ENCODE measurements at places on chromosomes 1 and 21.

DNA sequence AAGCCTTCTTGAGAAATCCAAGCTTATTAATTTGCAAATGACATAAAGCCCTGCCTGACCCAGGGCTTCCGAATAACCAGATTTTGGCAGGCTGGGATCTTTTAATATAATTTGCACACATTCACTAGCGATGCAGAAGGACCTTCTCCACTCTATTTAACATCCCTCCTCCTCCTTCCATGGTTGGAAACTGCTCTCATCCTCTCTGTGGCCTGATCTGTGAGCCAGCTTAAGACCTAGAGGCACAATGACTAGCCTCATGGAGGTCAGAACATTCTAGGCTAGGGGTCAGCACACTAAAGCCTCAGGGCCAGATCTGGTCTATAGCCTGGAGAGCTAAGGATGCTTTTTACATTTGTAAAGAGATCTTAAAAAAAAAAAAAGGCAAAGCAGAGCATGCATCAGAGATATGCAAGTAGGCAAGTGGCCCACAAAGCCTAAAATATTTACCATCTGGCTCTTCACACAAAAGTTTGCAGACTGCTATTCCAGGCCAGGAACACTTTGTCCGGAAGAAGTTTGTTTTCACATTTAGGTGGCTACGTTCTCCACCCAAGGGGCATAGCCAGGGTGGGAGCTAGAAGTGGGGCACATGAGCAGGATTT is 138.2 kb upstream of the HMGB4 start:
- DNase-seq, result no peak

- peak; percentile 79 for DNase-seq
Measured at GRCh38 chr1:92291372-92291999, 7.3 kb downstream of the GLMN start.

- no peak for DNase-seq
Measured at GRCh38 chr1:15180945-15181523, 27.5 kb downstream of the TMEM51 start.

DNA sequence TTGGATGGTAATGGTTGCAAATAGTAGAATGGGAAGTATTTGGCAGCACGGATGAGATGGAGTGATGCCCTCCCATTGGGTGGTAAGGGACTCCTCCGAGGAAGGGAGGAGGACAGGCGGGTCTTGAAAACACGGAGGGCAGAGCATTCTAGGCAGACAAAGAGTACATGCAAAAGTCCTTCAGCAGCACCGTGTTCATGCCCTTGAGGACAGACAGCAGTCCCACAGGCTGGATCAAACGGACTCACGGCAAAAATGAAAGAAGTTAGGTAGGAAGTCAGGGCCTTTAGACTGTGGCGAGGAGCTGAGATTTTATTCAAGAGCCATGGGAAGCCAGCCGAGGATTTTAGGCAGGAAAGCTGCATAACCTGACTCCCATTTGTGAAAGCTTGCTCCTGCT is 253.9 kb downstream of the RHOU start:
- DNase-seq, result no peak

GRCh38 chr1:233909195-233909594 is 4.7 kb downstream of the SLC35F3 start:
- DNase-seq, result no peak

DNA sequence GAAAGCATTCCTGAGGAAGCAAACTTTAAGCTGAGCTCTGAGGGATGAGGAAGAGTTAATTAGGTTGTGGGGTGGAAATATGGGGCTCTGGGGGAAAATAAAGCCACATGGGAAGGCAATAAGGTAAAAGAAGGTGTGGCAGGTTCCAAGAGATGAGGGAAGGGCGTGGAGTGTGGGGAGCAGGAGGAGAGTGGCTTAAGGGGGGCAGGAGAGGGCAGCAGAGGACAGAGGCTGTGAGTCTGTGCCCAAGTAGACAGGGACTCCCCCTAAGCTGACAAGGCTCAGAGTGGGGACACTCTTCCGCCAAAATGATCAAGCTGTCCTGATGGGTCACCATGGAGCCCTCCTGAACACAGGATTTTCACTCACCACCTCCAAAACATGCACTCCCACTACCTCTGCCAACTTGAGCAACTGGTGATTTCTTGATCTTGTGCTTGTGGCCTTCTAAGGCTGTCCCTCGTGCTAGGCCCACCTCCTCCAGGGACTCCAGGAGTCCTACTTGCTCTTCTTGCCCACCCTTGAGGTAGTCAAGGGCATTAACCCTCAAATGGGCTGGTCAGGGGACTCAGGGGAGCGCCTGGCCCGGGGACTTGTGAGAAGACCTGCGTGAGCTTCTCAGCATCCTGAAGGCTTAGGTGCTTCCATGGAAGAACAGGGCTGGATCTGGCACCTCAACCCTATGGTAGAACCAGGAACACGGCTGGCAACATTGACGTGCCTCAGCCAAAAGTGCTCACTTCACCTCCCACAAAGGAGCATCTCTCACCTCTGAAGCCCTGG is 23.4 kb downstream of the DMAP1 start:
- no peak for DNase-seq

DNA sequence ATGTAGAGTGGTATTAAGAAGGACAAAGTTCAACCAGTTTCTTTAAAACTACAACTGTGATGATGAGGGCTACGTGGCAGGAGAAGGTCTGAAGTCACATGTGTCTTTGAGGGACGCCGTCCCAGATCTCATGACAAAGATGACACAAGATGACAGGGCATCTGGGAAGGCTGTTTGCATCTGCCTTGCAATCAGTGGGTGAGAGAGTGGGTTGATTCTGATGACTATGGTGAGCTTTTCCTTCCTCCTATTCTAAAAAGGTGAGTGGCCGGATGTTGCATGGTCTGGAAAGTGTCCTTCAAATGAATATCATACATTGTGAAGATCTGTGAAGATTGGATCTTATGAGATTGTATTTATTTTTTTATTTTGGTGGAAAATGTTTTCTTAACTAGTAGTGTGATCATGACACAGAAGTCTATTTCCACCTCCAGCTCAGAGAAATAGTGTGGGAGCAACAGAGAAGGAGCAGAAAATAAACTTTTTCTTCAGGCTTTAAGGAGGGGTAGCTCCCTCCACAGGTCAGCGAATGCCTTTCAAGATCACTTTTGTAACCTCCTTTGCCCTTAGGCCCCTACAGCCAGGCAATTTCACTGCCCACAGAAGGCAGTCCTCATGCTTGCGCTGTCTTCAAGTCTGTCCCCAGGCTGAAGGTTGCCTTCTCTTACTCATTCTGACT is 76.0 kb upstream of the ATF3 start:
- no peak for DNase-seq

DNA sequence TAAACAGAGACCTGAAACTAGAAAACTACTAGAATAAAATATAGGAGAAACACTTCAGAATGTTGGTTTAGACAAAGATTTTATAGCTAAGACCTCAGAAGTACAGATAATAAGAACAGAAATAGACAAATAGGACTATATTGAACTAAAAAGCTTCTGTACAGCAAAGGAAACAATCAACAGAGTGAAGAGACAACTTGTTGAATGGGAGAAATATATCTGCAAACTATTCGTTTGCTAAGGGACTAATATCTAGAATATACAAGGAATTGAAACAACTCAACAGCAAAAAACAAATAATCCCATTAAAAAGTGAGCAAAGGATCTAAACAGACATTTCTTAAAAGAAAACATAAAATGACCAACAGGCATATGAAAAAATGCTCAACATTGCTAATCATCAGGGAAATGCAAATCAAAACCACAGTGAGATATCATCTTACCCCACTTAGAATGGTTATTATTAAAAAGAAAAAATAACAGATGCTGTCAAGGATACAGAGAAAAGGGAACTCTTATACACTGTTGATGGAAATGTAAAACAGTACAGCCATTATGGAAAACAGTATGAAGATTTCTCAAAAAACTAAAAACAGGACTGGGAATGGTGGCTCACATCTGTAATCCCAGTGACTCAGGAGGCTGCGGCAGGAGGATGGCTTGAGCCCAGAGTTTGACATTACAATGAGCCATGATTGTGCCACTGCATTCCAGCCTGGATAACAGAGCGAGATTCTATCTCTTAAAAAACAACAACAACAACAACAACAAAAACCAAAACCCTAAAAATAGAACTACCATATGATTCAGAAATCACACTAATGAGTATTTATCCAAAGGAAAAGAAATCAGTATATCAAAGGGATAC is 37.3 kb upstream of the ZSWIM5 start:
- DNase-seq, result no peak

Data from eye (tissue), 1 donor.